Stimulated activated CD8-positive, alpha-beta memory T cell treated with anti-CD3 and anti-CD28 coated beads, Interleukin-7, amount 100 ng/mL, for 48 hours (primary cell): ENCODE measurements at places on chromosomes 2 and 18.

- no peak for DNase-seq
These were observed 30.1 kb downstream of the IGFBP5 start for GRCh38 chr2:216665242-216665641.

GRCh38 chr2:119712571-119712970 is 33.6 kb downstream of the TMEM177 start:
- DNase-seq = no peak

GRCh38 chr18:68040198-68040597 is 523.7 kb upstream of the DSEL start:
- DNase-seq = no peak

GRCh38 chr18:46411867-46412690 is 244.9 kb downstream of the LOXHD1 start:
- no peak for DNase-seq

DNA sequence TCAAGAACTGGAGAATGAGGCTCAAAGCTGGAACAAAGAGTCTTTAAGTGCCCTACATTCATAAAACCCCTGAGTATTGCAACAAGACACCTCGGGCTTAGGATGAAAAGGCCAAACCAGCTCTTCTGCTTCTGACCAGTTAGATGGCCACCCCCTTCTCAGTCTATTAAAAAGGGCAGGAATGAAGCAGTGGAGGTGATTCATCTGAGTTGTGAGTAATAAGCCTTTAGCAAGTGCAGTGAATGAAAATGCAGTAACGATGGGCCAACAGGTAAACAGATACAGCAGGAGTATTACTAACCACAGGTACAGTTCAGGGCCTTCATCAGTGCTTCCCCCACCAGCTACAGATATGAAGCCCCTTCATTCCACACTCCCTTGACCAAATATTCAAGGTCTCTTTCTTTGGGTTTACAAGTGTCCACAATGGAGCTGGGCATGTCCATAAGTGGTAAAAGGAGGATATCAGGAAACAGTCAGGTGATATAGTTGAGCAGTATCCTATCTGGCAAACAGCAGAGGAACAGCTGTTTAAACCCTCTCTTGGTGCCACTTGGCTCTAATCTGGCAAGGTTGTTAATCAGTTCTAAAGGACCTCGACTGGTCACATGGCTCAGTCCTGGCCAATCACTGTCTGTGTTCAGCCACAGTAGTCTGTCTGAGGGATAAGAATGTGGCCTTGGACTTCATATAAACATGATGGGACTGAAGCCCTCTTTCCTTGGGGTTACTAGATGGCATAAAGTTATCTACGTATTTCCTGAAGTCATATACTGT is 17.8 kb downstream of the SERPINB13 start:
- no peak for DNase-seq

- DNase-seq = no peak
These were observed 7.8 kb upstream of the PAX3 start for GRCh38 chr2:222306393-222307142.

DNA sequence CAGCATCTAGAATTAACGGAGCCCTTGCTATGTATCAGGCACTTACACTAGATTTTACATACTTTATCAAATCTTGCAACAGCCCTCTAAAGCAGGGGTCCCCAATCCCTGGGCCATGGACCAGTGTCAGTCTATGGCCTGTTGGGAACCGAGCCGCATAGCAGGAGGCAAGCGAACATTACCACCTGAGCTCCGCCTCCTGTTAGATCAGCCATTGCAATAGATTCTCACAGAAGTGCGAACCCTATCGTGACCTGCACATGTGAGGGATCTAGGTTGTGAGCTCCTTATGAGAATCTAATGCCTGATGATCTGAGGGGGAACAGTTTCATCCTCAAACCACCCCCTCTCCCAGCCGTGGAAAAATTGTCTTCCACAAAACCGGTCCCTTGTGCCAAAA is 13.4 kb downstream of the DNAJB2 start:
- no peak for DNase-seq

DNA sequence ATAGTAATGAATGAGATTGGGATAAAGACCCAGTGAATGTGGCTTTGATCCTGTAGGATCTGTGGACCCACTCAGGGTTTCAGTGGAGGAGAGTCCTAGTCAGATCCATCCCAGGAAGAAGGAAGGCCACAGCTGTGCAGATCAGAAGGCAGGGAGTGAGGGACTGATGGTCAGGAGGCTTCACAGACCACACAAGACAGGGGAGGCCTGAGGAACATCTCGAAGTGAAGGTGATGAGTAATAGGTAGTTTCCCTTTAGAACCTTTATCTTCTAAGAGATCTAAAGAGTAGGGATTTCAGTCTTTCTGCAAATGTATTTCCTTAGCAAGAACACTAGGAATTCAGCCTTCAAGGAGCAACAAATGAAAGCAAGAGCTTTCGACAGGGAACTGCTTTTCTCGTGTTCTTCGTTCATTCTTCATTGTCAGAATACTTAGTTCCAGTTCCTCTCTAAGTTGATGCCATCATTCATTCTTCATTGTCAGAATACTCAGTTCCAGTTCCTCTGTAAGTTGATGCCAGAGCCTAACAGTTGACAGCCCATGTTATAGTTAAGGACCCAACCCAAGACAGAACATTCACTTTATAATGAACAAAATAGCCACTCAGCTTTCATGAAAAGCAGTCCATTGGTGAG is 150.2 kb upstream of the EPAS1 start:
- no peak for DNase-seq

DNA sequence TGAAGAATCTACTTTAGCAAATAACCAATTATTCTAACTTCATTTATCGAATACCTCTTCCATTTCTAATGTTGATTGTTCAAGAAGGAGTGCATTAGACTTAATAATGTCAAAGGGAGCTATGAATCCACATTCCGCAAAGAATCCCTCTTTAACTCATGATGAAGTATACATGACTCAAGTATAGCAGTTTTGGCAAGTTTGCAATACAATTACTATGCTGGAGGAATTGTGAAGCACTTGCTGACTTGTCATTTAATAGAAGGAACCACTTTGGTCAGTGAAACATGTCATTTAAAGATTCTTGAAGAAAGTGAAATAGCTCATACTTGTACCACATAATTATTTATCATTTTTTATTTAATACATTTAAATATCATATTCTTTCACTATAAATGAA is 125.1 kb downstream of the SLC39A10 start:
- DNase-seq = no peak

DNA sequence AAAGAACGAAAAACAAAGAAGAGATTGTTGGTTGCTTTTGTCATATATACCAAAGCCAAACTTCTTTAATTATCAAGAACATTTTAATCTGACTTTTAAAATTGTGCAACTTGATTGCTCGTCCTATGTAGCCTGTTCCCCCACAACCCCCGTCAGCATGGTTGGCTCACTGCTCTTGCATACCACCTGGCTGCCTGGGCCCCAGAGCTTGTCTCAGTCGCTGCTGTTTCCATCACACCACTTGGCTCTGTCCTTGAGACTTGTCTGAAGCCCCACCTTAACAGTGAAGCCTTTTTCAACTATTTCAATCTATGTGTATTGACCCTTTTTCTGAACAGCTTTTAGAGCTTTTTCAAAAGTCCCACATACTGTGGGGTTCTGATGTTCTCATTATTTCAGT is 270.8 kb downstream of the ZNF407 start:
- no peak for DNase-seq

DNA sequence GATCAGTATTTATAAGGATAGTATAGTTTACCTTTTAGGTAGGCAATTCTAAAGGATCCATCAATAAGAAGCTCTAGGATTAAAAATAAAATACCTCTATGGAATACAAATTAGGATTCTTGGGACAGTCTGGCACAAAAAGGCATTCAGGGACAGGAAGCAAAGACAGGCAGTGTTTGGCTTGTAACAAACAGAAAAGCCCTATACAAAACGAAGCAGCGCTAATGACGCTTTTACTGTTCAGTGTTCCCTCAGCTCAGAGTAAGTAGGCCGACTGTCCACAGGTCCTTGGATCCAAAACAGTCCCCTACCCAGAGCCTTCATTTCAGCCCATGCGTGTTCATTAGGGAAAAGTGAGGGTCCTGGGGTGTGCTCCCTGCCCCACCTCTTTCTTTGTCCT is 236.3 kb downstream of the AGPS start:
- DNase-seq = no peak

- no peak for DNase-seq
These were observed 47.5 kb upstream of the PTMA start for GRCh38 chr2:231660860-231661259.

- DNase-seq = no peak
These were observed 141.9 kb upstream of the ID2 start for GRCh38 chr2:8539743-8540551.

- DNase-seq = no peak
These were observed 129.1 kb downstream of the PIEZO2 start for GRCh38 chr18:11020161-11020853.

GRCh38 chr2:231667496-231667895 is 40.8 kb upstream of the PTMA start:
- no peak for DNase-seq

DNA sequence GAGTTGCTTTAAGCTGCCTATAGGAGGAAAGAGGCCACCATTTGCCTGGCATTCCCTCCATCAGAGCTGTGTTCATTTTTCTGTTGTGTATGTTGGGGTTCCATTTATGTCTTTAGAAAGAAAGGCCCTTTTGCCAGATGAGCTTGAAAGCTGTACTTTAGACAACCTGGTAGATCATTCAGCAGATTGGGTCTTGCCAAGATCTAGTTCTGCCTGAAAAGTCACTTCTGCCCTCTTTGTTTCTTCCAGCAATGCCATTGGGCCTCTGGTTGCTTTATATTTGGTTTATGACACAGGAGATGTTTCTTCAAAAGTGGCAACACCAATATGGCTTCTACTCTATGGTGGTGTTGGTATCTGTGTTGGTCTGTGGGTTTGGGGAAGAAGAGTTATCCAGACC is 14.4 kb downstream of the SLC20A1 start:
- no peak for DNase-seq

GRCh38 chr2:51247252-51247805 is 215.4 kb upstream of the NRXN1 start:
- no peak for DNase-seq

DNA sequence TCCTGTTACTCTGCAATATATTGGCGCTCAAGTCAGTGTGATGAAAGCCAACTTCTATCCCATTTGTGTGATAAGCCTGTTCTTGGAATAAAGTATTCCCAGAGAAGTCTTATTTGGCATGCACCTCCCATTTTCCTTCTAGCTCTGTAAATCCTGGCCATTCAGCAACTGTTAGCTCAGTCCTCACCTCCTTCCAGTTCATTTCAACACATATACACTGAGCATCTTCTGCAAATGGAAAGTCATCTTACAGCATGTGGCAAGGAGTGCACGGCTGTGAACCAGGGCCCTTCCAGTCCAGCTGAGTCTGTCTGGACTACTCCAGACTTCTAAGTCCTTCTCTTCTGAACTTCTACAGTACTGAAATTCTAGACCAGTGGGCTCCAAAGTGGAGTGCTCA is 53.1 kb downstream of the SPATS2L start:
- no peak for DNase-seq

DNA sequence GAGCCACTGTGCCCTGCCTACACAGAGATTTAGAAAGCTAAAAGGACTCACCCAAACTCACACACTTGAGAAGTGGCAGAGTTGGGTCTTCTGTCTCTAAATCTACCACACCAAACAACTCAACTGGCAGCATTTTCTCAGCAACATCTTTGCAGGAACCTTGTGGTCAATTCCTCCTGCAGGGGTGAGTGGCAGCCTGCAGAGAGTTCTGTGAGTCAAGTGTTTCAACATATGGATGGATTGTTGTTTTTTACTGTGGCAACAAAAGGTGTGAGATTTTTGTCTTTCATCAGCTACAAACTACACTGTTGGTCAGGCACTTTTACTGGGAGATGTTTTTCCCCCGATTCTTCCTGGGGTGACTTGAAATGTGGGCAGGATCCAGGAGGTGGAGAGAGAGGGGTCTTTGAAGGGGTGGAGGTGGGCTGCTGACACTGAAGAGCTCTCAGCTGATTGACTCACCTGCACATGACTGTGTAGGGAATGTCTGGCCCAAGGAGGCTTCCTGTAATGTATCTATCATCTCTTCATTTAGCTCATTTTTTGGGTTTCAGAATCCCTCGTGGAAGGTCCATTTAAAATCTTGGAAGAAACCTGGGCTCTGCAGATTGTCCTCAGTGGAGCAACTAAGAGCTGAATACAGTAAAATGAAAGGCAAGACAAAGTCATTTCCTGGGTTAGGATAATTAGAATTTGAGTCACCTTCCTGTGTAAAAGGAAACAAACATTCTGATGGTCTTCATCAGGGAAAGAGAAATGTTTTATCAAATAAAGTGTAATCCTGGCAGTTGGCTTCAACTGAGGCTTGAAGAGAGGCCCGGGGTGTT is 98.6 kb downstream of the MSH2 start:
- no peak for DNase-seq

- DNase-seq = no peak
These were observed 3.1 kb upstream of the MATN3 start for GRCh38 chr2:20015482-20016083.
